Inflammatory macrophage treated with lipopolysaccharide for 1 hour (primary cell): ENCODE measurements at places on chromosomes 16 and 17.

- DNase-seq = no peak
Measured at GRCh38 chr17:75270966-75271232, at the start of gene MIF4GD. TSS of gene MIF4GD (minus strand) at chr17:75271231. CDS start at chr17:75270195, 1,036 bp downstream.

DNA sequence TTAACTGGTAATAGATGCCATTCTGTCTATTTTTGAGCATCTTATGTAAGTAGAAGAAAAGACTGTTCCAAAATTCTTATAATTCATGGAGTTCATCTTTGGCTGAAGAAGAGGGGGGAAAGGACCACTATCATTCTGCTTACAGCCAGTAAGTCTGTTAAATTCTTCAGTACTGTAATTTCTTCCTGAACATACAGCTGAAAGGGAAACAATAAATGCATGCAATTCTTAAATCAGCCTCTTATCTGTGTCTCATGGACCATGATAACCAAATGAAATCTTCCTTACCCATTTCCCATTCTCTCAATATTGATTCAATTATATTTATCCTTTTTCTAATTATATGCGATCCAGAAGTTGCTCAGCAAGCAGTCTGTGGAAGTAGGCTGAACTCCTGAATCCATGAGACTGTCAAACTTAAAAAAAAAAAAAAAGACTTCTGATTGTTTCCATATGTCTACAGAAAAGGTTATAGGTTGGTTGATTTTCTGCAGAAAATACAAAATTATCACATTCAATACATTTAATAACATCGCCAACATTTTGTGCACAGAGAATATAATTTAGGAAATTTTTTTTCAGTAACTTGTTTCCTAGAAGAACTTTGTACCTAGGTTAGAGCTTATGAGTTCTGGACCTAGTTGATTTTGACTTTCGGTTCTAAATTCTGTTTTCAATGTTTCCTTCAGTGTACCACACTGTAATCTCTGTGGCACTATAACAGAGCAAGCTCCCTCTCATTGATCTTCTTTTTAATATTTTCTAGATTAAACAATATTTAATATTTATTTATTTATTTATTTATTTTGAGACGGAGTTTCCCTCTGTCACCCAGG is 1.2 kb upstream of the ABCA9 start:
- no peak for DNase-seq

GRCh38 chr16:13521356-13521755 is 398.6 kb upstream of the ERCC4 start:
- DNase-seq = no peak

- no peak for DNase-seq
Measured at GRCh38 chr16:27499659-27500055, 50.1 kb downstream of the GTF3C1 start.

- DNase-seq = no peak
Measured at GRCh38 chr17:17661834-17662385, 19.3 kb upstream of the RAI1 start.

DNA sequence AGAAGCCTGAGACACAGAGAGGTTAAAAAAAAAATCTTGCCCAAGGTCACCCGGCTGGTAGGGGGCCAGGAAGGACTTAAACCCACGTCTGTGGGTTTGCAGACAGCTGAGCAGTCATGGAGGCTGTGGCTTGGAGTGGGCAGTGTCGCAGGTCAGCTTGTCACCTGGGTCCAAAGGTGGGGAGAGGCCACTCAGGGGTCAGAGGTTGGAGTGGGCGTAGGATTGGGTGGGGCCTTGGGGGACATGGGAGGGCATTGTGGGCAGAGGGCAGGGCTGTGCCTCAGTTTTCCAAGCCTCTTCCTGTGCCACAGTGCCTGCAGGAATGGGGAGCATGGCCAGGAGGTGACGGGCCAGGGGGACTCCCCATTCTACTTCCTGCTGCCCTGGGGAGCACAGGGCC is 2.0 kb upstream of the NDRG4 start:
- no peak for DNase-seq

DNA sequence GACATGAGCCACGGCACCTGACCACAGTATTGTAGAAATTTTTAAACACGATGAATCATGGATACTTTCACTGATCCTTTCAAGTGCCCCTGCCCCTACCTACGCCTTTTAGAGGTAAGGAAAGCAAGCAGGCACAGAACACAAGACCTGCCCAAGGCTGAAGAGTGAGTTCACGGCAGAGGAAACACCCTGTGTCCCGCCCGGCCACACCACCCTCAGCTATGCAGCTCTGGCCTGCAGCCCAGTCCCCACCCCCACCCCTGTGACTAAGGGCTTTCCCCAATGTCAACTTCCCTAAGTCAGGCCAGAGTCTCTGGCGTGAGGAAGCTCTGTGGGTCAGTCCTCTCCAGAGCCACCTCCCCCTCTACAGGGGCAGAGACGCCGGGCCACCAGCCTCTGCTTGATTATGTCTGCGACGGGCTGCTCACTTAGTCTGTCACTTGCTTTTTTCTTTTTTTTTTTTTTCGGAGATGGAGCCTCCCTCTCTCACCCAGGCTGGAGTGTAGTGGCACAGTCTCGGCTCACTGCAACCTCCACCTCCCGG is 8.4 kb downstream of the SLC16A5 start:
- peak; percentile 91 for DNase-seq

- DNase-seq = no peak
Measured at GRCh38 chr16:27561216-27561615, 11.3 kb downstream of the KATNIP start.

DNA sequence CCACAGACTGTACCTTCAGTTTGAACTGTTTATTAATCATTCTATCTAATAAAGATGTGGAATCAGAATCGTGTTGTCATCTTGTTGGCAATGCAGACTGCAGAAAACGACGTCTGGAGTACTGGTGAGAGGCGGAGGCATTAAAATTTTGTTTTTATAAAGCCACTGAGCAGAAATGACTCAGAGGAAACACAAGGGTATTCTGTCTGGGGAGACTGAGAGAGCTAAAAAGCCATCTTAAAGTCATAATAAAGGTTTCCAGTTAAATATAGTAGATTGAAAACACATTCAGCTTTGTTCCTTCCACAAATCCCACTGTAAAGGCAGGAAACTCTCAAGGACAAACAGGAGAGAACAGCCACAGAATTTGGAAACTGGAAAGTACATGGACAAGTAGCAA is 74.2 kb downstream of the CPPED1 start:
- no peak for DNase-seq

DNA sequence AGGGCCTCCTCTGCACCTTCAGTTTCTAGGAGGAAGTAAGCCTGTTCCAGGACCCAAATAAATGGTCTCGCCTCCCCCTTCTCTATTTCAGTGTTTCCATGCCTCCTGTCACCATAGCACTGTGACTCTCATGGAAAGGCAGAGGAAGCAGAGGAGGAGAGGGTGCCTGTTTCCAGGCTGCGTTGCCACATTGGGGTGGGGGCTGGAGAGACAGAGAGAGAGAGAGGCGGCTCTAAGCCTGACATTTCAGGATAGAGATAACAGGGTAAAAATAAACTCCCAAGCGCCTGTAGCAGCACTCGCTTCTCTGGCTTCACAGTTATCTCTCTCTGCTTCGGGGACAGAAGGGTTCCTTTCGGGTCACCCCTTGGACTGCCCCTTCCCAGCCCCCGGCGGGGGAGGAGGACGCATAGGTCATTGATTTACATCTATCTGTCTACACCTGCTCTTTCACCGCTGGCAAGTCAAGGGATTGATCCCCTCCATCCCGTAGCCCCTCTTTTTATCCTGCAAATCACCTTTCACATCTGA is 71.2 kb upstream of the MRTFB start:
- no peak for DNase-seq

GRCh38 chr17:80955671-80956280 is 35.9 kb upstream of the CHMP6 start:
- DNase-seq = no peak

- peak; percentile 34 for DNase-seq
Measured at GRCh38 chr16:15513156-15513555, 78.8 kb downstream of the BMERB1 start.

- DNase-seq = no peak
Measured at GRCh38 chr16:85761861-85762260, 11.0 kb upstream of the C16orf74 start.

DNA sequence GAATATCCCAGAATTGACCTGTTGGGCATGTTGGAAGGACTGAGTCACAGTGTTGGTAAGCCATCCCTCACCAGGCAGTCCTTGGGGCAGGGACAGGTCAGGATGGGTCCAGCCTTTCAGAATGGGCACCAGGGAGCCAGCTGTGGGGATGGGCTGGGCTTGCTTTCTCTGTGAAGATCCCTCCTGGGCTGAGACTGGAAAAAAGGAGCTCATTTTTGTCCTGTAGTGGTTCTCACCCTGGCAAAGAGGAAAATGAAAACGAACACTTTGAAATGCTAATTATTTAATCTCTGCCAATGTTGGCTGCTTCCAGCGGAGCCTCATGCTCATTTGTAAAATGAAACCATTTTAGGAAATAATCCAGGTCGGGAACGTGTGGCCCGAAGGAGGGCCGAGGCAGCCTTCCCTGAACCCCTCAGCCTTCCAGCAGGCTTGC is 237.5 kb upstream of the SALL1 start:
- DNase-seq = no peak

GRCh38 chr17:82866590-82867191 is 26.9 kb upstream of the ZNF750 start:
- no peak for DNase-seq

DNA sequence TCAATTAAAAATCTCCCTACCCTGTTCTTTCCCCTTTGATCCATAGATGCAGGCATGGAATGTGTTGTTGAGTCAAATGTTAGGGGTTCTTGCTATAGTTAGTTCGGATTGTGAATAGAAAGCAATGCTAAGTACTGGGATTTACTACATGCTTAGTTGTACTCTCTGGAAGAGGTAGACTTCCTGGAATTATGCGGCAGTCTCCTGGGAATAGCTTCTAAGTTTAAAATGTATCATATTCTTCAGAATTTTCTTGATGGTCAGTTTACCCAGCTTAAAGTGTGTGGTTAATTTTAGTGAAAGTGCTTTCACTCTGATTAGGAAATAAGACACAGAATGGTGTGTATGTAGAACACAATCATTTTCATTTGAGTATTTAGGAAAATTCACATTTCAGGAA is 3.5 kb downstream of the CLTC start:
- DNase-seq = no peak

GRCh38 chr17:28763804-28764266 is 20.0 kb downstream of the TRAF4 start:
- peak; percentile 93 for DNase-seq

DNA sequence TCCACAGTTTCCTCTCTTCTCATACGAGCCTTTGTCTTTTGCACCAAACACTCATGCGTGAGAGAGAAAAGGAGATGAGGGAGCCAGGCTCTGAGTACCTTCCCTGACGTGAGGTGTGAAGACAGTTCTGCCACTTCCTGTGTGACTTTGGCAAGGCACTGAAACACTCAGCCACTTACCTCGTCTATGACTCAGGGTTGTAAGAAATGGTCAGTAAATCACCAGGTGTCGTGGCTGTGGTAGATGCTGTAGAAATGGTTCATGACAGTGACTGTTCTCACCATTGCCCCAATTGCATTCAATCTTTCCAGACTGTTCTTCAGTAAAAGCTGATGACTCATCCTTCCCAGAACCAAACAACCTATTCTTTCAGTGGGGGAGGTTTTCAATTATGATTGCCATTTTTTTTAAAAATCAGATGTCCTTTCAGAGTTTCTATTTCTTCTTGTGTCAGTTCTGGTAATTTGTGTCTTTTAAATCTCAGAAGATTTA is 49.2 kb upstream of the CBFA2T3 start:
- DNase-seq = peak; percentile 4

GRCh38 chr16:5982979-5983378 is 885.4 kb upstream of the EEF2KMT start:
- DNase-seq = no peak

DNA sequence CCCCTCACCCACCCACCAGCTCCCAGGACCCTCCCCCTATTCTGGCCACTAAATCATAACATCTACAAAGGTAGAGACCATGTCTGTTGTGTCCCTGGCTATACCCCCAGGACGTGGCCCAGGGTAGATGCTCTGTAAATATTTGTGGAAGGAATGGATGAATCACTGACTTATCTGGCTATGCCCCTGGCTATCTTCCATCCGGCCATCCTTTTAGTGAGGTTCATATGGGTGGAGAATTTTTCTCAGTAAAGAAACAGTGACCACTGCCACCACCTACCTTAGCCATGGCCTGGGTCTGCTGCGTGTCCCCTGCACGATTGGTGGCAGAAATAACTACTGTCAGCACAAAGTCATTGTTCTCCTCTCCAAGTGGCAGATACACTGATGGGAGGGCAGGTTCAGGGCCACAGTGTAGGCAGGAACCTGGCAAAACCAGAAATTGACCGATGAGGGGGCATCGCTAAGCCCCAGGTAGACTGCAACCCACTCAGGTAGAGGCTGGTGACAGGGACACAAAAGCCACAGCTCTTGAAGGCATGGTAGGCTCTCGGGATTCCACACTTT is 63.1 kb upstream of the BCO1 start:
- no peak for DNase-seq

- DNase-seq = no peak
Measured at GRCh38 chr17:66629762-66630161, 205.2 kb upstream of the CACNG5 start.

DNA sequence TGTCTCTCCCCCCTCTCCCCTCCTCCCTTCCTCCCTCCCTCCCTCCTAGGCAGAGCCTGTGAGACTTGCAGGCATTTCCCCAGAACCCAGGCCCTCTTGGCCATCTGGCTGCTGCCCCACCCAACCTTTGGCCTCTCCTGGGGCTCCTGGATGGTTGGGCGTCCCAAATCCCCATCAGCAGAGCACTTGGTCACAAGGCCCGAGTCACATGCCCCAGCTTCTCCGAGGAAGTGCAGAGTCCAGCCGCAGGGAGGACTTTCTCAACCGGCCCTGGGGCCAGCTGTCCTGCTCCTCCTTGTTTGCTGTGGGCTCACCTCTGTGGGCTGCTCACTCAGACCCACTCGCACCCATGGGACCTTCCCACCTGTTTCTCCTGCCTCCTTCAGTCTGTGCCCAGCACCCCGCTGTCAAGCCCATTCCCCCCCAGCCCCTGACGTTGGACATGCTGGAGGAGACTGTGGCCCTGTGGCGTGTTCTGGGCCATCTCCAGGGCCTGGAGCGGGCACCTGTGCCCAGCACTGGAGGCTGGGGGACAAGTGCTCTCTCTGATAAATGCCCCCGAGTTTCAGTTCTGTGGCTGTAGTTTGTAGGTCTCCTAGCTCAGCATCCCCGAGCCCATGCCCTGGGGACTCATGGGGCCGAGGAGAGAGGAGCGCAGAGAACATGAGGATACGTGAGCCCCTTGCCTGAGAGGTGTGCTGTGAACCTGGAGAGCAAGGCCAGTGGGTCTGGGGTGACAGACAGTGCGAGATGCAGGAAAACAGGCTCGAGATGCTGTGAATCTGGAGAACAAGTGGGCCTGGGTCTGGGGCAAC is 42.3 kb upstream of the ZNF750 start:
- DNase-seq = peak; percentile 67
